Right renal pelvis (tissue), 4 donors: ENCODE measurements at places on chromosomes 5 and 9. TPM values are rescaled to one million over a fixed set of nuclear protein-coding genes. Genes with fewer than 3 reads are reported as not detected.

GRCh38 chr5:92969781-92970237, 611.2 kb downstream of the NR2F1-AS1 start:
- no peak for DNase-seq

- DNase-seq = no peak
These were observed 105.1 kb downstream of the CEMIP2 start for GRCh38 chr9:71663216-71663615.

DNA sequence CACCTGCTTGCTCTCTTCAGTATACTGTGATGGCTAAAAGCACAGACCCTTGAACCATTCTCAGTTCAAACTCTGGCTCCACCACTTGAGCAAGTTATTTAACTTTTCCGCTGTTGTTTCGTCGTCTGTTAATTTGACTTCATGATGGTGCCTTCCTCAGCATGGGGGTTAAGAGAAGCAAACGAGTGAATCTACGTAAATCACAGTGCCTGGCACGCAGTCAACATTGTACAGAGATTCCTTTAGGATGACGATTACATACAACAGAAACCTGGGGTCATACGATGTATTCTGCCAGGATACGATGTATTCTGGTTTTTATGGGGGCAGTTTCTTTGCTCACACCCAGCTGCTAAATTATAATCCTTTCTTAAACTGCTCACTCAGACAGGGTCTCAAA, 515.6 kb downstream of the CCDC171 start:
- no peak for DNase-seq

DNA sequence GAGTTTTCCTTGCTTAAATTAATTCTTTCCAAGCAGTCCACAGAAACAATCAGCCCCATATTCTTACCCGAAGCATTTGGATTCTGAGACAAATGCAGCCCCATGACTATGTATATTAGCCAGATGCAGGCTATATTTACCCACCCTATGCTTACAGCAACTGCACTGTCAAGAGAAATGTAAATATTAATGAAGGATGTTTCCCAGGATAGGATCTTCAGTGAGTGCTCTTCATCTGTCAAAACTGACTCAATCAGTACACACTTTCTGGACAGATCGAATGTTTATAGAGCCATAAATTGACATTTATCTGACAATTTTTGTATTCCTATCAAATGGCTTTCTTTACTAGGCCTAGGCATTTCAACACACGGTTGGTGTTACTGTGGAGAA, 725.3 kb upstream of the SEMA6A start:
- DNase-seq = no peak

DNA sequence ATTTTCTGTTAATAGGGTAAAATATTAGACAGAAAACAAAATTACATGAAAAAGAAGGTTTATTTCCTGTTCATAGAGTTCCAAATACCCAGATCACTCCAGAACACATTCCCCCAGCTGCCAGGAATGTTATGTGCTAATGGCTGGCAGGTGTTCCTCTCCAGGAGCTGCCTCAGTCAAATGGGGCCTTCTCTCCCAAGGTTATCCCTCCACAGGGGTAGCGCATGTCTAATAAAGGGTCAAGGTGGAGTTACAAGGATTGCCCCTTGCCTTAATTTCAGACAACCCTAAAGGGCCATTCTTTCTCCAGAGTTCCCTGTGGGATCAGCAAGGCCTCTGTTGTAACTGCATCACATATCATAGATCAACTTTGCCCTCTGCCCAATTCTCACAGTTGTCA, 148.6 kb upstream of the PLPPR1 start:
- no peak for DNase-seq

- DNase-seq = no peak
These were observed 336.7 kb downstream of the FAM170A start for GRCh38 chr5:119966028-119966427.

GRCh38 chr5:154947778-154948177, 6.9 kb downstream of the MRPL22 start:
- DNase-seq = no peak

DNA sequence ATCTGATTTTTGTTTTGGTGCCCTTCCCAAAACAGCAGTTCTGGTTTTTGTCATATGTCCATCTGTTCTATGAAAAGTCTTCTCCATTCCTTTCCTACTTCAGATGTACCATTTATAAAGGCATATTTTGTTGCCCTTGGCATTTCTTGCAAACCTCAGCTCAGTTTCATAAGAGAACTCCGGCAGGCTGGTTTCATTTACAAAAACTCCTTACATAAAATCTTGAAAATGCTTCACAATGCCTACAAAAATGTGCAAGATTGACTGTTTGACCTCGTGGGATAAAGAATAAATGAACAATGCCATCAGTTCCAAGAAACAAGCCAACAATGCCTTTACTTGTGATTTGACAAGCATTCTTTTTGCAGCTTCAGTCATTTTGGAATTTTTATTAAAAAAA, 39.1 kb upstream of the CTNNAL1 start:
- no peak for DNase-seq

DNA sequence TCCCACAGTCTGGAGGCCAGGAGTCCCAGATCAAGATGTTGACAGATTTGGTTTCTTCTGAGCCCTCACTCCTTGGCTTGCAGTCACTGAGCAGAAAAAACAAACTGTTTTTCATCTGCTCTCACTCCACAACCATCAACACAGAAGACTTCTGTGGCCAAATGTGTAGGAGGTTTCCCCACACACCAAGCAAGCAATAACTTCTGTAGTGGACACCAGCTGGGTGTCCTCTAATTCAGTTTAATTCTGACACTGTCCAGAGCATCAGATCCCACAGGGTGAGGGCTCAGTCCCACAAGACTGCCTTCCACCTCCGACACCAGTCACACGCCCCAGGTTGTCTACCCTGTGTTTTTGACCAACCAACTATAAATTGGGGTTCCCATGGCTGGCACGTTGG, 209.9 kb downstream of the AOPEP start:
- DNase-seq = no peak

- no peak for DNase-seq
These were observed 12.0 kb downstream of the MAMDC2 start for GRCh38 chr9:70055406-70056210.

DNA sequence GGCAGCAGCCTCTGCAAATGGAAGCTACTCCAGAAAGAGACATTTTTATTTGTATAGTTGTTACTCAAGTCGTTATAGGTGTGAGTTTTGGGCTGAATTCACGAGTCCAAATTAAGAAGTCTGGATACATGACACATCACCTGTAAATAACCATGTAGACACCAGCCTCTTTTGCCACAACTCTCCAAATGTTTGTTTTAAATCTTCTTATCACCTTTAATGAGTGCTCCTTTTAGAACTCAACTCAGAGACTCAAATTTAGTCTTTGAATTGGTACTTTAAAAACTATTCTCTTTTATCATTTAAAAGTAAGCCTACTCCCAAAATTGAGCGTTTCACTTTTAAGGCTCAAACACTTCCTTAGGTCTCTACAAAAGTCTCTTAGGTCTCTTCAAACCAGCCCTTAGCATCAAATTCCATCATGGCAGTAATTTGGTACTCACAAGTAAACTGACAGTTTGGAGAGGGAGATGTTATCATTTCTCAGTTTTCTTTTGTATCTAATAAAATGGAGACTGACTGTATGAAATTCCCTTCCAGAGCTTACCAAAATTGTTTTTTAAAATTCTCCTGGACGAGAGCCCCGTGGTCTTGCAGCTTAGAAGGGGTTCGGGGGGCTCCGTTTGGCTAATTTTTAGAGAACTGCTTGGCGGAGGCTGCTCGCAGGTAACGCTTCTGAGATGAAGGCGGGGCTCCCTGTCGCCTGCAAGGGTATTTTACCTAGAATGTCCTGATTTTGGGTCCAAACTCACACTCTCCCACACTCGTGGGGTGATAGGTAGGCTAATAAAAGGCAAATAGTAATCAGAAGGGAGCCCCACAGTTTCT, 194.6 kb downstream of the MEF2C start:
- DNase-seq = no peak

GRCh38 chr5:141692919-141693725, 11.1 kb upstream of the ARAP3 start:
- DNase-seq = no peak

DNA sequence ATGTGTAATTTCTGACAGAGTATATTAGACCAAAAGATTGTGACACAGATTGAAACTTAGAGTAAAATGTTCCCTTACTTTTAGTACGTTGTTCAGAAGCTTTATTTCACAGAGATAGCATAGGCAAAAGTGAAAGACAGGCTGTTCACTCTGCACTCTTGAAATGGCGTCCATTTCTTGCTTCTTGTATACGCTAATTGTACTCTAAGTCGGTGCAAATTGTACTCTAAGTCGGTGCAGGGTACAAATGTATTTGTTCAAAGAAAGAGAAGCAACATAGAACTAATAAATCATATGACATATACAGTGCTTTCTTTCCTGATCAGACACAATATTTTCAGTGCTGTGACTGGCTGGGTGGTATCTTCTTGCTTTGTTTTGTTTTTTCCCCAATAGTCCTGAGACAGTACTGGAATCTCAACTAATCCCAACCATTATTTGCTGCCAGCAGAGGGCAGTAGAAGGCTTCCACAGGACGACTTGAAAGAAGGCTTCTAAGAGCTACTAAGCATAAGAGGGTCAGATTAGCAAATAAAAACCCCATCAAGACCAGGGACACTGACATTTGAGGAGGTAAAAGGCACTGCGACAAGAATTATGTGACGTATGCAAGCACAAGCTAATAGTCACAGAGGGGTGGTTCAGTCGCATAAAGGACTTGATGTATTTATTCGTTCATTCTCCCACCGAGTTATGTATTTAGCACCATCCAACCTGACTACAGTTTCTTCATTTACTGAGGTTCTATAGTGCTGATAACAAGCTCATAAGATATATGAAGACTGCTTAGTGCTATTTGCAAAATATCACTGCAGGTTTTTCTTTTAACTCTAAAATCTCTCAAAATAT, 831.8 kb downstream of the TAF11L14 start:
- peak; percentile 54 for DNase-seq

GRCh38 chr9:135490980-135491464, 9.5 kb upstream of the MRPS2 start:
- no peak for DNase-seq

DNA sequence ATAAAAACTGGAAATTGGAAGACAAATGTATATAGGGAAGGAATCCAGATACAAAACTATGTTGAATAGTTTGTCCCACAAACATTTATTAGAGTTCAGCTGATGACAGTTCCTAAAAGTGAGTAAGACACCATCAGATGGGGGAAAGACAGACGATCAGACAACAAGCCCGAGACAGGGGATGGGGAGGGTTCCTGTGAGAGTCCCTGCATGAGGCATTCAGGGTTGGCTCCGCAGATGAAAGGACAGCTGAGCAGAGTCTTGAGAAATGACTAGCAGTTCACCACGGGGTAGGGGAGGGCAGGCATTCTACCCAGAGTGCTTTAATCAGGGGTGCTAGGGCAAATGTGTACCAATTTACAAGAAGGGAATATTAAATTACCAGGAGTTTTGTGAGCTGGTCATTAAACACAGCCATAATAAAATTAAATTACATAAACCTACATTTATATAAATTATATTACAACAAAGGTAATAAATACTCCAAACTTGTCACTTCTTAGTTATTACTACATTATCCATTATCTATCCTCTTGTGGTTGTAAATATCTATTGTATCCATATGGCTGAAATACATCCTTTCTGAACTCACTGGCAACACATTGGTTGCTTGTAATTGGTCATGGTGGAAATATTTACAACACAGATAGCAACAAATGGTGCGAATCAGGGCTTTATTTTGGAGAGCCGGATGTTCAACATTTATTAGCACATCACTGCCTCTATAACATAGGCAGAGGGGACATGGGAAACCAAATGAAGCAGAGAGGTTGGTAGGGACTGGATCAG, 27.8 kb downstream of the TNFSF15 start:
- DNase-seq = no peak

DNA sequence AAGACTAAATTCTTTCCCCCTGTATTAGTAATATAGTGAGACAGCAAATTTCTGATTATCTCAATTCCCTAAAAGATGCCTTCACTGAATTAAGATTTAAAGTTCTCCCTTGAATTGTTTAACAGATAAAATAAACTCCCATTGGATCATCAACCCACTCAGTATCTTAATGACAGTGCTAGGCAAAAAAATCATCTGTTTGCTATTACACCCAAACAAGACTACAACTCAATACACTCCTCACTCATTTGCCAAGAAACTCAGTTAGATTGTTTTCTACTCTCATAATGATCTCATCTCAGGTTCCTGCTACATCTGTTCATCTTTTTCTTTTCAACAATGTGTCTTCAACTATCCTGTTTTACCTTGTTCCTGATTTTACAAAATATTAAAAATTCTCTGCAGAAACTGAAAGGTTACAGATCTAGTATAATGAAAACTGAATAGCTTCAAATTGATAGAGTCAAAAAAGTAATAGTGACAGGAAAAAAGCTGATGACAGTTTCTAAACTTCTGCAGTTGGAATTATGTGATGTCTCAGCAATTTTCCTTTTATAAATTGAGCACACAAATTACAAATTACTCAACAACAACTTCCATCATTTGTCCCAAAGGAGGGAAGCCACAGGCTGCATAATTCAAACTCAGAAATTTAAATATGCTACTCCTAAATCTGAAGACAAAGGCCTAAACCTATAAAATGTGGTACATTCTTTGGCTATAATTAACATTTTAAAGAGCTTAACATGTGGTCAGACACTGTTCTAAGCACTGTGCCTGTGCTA, 39.4 kb downstream of the HOMER1 start:
- no peak for DNase-seq

GRCh38 chr5:131595088-131596033, 39.7 kb downstream of the RAPGEF6 start:
- no peak for DNase-seq

DNA sequence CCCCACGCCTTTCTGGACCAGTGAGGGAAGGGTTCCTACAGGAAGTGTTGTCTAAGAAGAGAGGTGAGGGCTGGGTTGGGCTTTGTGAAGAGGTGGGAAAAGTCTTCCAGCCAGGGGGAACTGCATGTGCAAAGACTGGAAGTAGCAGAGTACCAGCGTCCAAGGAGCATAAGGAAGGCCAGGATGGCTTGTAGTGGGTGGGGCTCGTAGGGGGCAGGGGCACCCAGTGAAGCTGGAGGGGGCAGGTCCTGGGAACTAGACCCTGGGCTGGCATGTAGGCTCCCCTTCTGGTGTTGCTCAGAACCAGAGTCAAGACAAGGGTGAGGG, 20.4 kb downstream of the PRRX2 start:
- no peak for DNase-seq

GRCh38 chr5:82986404-82986803, 90.8 kb downstream of the TMEM167A start:
- DNase-seq = no peak

GRCh38 chr9:99358668-99359067, 136.6 kb downstream of the SEC61B start:
- DNase-seq = no peak

GRCh38 chr5:80248378-80248777, 7.5 kb downstream of the SERINC5 start:
- no peak for DNase-seq

ANXA2R gene
- polyA plus RNA-seq = 1.3 TPM

SLC6A19 gene
- 56.2 TPM for polyA plus RNA-seq

RIOK2 gene
- polyA plus RNA-seq = 41.2 TPM

FAM221B gene
- polyA plus RNA-seq = 0.13 TPM

GAPT gene
- 0.87 TPM for polyA plus RNA-seq

HTR1A gene
- polyA plus RNA-seq = not detected

RASGRF2 gene
- polyA plus RNA-seq = 2.5 TPM

NOXA1 gene
- polyA plus RNA-seq = 6.1 TPM

HK3 gene
- 0.42 TPM for polyA plus RNA-seq

FPGS gene
- 42.7 TPM for polyA plus RNA-seq

ARL14EPL gene
- not detected for polyA plus RNA-seq

SLC34A3 gene
- 4.7 TPM for polyA plus RNA-seq

PPP2R2B gene
- 14.7 TPM for polyA plus RNA-seq

C9orf153 gene
- polyA plus RNA-seq = 0.20 TPM
